ENCODE measurements at places on chromosomes 13 and 19. TPM values are rescaled to one million over a fixed set of nuclear protein-coding genes. Genes with fewer than 3 reads are reported as not detected.

Gene RABAC1
- polyA plus RNA-seq: 65.0 TPM

Gene ZNF112
- 4.9 TPM for polyA plus RNA-seq

Gene HPN
- polyA plus RNA-seq: 0.36 TPM

DNA sequence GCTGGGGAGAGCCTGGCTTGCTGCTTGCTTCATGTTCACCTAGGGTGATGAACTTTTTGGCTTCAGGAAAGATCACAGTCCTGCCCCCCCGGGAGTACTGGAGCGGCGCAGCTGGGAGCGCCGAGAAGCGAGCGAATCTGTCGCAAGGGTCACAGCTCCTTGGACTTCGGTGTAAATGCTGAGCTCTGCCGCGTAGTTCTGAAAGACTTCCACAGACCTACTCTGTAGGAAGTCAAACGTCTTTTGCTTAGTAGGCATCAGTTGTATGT, 2.7 kb downstream of the ING1 start:
- no peak for DNase-seq

Gene RINL
- polyA plus RNA-seq: 9.1 TPM

Gene DCLK1
- 114 TPM for polyA plus RNA-seq

DNA sequence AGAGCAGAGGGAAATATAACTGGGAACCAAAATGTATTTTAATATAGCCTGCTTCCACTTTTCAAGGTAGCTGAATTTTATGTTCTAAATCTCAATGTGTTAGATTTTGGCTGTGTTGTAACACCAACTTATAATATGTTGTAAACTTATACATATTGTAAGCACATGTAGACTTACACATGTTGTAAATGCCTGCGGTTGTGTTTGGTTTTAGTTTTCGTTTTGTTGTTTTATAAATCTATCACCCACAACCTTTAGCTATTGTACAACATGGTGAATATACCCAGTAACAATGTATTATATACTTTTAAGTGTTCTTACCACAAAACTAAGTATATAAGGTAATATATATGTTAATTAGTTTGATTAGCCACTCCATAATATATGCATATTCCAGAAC, 15.6 kb downstream of the KCTD4 start:
- DNase-seq: no peak

Gene AP1M2
- polyA plus RNA-seq: 0.86 TPM

GRCh38 chr19:54458648-54459281, 4.8 kb downstream of the LENG9 start:
- no peak for DNase-seq

Gene ZNF443
- 2.7 TPM for polyA plus RNA-seq

GRCh38 chr19:45508417-45508860, 1.2 kb downstream of the VASP start:
- DNase-seq: no peak

DNA sequence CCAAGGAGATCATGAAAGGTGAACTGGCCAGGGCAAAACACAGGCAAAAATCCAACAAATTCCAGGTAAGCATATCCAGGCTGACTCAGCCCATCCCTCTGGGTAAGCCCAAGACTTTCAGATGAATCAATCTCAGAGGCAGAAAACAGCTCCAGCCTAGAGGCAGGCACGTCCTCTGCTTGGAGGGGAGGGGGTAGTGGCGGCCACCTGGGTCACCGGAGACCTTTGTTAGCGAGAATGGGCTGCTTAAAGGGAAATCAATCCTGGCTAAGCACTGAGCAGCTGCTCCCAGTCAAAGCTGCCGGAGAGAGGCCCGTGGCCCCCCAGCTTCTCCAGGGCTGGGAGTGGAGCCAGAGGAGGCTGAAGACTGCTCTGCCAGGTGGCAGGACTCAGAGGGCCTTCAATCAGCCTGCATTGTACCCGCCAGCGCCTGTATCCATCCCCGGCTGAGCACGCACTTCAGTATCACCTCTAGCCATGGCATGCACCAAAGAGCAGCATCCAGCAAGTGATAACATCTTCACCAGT, 48.2 kb downstream of the PIN1 start:
- no peak for DNase-seq

GRCh38 chr13:75216038-75216437, 265.9 kb downstream of the TBC1D4 start:
- no peak for DNase-seq

DNA sequence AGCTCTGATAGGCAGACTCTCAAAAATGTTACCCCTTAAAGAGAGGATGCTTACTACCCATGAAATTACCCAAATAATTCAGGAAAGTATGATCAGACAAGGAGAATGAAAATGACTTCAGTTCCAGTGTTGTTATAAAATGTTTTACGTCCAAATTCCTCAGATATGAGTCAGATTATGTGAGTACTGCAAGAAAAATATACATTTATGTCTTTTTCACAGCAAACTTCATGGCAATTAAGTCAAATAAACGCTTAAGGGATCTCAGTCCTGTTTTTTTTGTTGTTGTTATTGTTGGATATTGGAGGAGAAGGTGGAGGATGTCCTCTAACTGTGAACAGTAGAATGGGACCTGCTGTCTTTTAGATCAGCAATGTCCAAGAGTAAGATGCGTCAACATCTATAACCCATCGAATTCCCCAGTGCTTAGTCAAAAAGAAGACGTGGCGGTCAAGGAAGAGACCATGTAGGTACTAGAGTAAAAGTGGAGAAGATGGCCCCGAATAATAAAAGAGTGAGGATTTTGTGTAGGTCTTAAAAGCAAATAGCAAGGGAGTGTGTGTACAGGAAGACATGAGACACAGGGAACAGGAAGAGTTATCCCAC, 215.4 kb upstream of the IRS2 start:
- DNase-seq: no peak

Gene C2CD4C
- polyA plus RNA-seq: 1.3 TPM

Gene ZFP36
- polyA plus RNA-seq: 60.1 TPM

Gene LIM2
- polyA plus RNA-seq: not detected

GRCh38 chr13:49540552-49540951, 44.8 kb downstream of the PHF11 start:
- no peak for DNase-seq

DNA sequence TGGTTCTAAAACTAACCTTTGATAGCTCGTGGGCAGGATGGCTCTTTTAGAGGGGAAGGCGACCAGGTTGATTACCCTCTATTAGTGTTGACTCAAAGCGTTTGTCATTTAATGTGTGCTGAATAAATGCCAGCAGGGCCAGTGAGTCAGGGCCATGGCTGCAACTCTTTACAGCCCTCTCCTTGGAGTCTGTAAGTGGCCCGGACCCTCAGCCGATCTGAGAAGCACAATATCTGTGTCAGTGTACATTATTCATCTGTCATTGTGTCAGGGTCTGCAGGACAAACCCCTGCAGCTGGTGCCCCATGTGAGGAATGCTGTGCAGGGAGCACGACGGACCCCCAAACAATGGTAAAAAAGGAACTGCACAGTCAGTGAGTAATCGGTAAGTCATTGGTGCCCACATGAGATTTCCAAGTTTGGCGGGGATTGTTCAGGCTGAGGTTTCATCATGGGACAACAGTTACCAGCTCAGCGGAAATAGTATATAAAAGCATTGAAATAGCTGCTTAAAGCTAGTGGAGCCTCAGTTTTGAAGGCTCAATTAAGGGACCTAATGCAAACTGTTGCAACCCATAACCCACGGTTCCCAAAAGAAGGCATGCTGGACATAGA, 139.1 kb downstream of the ZNF675 start:
- DNase-seq: no peak

DNA sequence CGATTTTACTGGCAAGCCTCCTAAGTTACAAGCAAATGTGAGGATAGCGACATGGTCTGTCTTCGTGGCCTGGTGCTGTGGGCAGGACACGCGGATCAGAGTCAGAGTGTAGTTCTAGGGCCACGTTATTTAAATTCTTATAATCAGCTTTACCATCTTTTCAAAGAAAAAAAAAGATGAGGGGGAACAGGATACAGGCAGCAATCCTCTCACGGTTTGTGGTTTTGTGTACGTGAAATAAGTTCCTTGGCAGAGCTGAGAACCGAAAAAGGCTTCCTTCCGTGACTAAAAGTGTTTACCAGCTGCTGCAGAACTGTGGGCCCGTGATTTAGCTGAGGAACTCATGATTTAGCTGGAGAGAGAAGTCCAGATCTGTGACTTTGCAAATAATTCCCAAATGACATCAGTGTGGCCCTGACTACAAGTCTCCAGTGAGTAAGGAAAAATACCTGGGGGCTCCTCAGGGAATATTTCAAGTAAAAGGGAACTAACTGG, 27.2 kb downstream of the RCBTB2 start:
- peak; percentile 41 for DNase-seq

DNA sequence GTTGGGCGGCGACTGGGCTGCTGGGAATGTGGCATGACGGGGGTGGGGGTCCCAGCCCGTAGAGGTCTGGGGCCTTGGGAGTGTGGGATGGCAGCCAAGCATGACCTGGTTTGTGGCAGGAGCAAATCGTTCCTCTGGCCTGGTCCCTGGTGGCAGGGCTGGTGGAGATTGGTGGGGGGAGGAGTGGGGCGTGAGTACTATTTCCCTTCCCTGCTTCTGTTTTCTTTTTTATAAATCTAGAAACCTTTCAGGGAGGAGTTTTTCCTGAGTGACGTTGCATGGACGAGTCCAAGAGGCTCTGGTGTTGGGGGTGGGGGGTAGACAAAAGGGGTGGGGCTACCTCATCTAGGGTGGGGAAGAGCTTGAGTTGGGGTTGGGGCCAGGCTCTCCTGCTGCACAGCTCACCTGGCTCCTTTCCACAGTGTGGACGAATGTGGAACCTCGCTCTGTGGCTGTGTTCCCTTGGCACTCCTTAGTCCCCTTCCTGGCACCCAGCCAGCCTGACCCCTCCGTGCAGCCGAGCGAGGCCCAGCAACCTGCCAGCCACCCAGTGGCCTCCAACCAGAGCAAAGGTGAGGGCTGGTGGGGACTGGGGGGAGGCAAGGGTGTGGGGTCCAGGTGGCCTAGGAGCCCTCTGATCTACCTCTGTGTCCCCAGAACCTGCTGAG, 15.4 kb upstream of the PRR19 start:
- peak; percentile 45 for DNase-seq

Gene KLK15
- not detected for polyA plus RNA-seq

DNA sequence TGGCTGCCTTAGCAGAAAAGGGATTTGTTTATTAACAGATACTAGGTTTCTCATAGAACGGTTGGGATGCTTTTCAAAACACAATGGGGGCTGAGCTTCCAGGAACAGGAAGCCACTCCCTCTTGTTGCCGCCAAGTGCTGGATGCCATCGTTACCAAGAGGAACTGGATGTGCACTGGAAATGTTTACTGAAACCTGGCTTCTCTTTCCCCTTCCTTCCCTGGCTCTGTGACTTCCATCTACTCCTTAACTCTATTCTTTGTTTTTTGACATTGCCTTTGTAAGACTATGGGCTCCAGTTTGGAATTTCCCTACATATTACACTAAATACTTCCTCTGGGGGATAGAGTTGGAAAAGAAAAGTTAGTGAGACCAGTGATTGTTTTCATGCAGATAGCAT, 11.7 kb upstream of the KL start:
- DNase-seq: peak; percentile 48

Gene KLF1
- 0.88 TPM for polyA plus RNA-seq

- DNase-seq: no peak
Observed at GRCh38 chr19:43804432-43804831, 2.2 kb upstream of the LYPD5 start.

Gene ZNF497
- 2.4 TPM for polyA plus RNA-seq

Gene SOX1
- not detected for polyA plus RNA-seq

GRCh38 chr19:57110592-57111328, 9.0 kb upstream of the USP29 start:
- DNase-seq: no peak

DNA sequence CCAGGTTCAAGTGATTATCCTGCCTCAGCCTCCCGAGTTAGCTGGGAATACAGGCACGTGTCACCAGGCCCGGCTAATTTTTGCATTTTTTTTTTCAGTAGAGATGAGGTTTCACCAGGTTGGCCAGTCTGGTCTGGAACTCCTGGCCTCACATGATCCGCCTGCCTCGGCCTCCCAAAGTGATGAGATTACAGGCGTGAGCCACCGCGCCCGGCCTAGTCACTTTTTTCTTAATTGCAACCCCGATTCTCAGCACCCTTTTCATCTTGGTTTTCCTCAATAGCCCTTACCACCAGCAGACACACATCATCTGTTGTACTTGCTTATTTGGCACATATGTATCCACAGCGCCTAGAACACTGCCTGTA, 550 bp upstream of the GPI start:
- no peak for DNase-seq

- DNase-seq: no peak
Observed at GRCh38 chr19:51367255-51367564, 1.0 kb upstream of the ETFB start.

GRCh38 chr13:76804801-76805200, 81.4 kb downstream of the KCTD12 start:
- DNase-seq: no peak
